ENCODE measurements at places on chromosomes 1 and 21. TPM values are rescaled to one million over a fixed set of nuclear protein-coding genes. Genes with fewer than 3 reads are reported as not detected.
A peak's percentile ranks its signal among the peaks of the same experiment; 100 is the strongest.

CBS gene
- total RNA-seq = 9.3 TPM

- H3K27ac ChIP-seq = no peak overlapping the region
- H3K27me3 ChIP-seq = no peaks in the 10 kb centered on the region
- DNase-seq = no peak
- no peak overlapping the region for H3K4me3 ChIP-seq
- no peaks in the 10 kb centered on the region for H3K4me1 ChIP-seq
Observed at GRCh38 chr1:165764277-165764676, 4.4 kb downstream of the TMCO1 start.

- no peak overlapping the region for H3K4me3 ChIP-seq
- no peaks in the 10 kb centered on the region for H3K27me3 ChIP-seq
Observed at GRCh38 chr1:11320153-11320936, 47.3 kb downstream of the UBIAD1 start.

GRCh38 chr1:168607872-168608428 lies 31.5 kb downstream of the XCL1 start:
- peaks cover 29% of the 10 kb centered on the region for H3K4me1 ChIP-seq
- H3K4me3 ChIP-seq = no peak overlapping the region
- no peak for DNase-seq
- H3K27ac ChIP-seq = no peak overlapping the region
- no peaks in the 10 kb centered on the region for H3K36me3 ChIP-seq

- no peaks in the 10 kb centered on the region for H3K36me3 ChIP-seq
- no peaks in the 10 kb centered on the region for H3K27me3 ChIP-seq
- no peak for DNase-seq
- H3K27ac ChIP-seq = no peak overlapping the region
Observed at GRCh38 chr1:60255565-60255964, 182.0 kb upstream of the C1orf87 start.

GJA4 gene
- total RNA-seq = 31.6 TPM

- no peak for DNase-seq
- no peaks in the 10 kb centered on the region for H3K27me3 ChIP-seq
- no peak overlapping the region for H3K27ac ChIP-seq
- H3K36me3 ChIP-seq = no peaks in the 10 kb centered on the region
Observed at GRCh38 chr1:88191917-88192316, 492.2 kb upstream of the PKN2 start.

NOTCH2 gene
- 26.7 TPM for total RNA-seq

- H3K36me3 ChIP-seq = no peaks in the 10 kb centered on the region
- no peak overlapping the region for H3K27ac ChIP-seq
- no peaks in the 10 kb centered on the region for H3K4me1 ChIP-seq
Observed at GRCh38 chr1:59697150-59697800, 117.5 kb upstream of the HOOK1 start.

OR11L1 gene
- total RNA-seq = not detected

F13B gene
- not detected for total RNA-seq

DNA sequence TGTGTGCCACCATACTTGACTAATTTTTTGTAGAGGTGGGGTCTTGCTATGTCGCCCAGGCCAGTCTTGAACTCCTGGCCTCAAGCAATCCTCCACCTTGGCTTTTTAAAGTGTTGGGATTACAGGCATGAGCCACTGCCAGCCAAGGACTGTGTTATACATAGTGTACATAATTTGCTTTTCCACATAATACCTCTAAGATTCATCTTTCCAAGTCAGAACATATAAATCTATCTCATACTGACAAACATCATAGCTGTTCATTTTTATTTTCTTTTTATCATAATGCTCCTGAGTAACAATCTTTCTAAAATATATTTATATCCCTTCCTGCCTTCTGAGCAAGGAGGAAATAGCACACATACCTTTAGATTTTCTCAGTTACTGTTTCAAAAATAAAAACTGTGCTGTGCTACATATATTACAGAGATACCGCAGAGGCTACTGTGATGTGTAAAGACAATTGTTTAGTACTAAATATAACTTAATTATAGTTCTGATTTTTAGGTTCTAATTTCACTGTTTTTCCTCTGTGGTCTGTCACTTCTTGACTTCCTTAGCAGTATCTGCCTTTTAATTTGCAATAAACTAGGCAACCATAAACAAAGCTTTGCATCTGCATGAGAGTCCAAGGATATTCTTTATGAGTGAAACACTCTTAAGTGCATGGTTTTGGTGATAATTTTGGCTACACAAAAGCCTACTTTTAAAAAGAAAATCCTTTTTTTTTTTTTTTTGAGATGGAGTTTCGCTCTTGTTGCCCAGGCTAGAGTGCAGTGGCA lies 59.3 kb downstream of the EYA3 start:
- DNase-seq = no peak
- H3K4me1 ChIP-seq = no peaks in the 10 kb centered on the region
- H3K4me3 ChIP-seq = no peak overlapping the region

DNA sequence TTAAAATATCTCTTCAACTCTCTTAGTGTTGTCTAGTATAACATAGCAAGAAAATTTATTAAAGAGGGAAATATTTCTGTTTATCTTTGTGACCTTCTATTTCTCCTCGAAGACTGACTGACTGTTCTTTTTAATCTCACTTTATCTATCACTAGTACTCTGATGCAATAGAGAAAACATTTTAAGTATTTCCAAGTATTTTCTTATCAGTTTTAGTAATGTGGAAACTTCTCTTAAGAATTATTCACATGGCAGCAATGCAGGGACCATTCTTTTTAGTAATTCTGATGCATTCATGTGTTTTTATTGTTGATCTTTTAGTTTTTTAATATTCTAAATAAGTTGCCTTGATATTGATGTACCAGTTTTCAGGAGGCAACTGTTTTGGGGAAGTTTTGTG lies 115.7 kb downstream of the NEK7 start:
- H3K4me3 ChIP-seq = no peak overlapping the region
- no peaks in the 10 kb centered on the region for H3K36me3 ChIP-seq
- DNase-seq = no peak
- peak overlapping the region; percentile 9 for H3K27ac ChIP-seq
- H3K27me3 ChIP-seq = no peaks in the 10 kb centered on the region

OR13G1 gene
- not detected for total RNA-seq

DNA sequence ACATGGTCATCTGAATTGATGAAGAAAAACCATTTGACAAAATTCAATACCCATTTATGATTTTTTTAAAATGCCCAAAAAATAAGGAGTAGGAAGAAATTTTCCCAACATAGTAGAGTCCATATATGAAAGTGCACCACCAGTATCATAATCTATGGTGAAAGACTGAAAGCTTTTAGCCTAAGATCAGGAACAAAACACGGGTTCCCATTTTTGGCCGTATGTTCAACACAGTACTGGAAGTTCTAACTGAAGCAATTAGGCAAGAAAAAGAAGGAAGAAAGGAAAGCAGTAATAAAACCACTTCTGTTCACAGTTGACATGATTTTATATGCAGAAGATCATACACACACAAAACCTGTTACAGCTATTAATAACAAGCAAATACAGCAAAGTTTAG lies 227.8 kb upstream of the RAB4A start:
- DNase-seq = no peak
- no peak overlapping the region for H3K4me3 ChIP-seq
- no peaks in the 10 kb centered on the region for H3K36me3 ChIP-seq
- no peak overlapping the region for H3K27ac ChIP-seq
- no peaks in the 10 kb centered on the region for H3K4me1 ChIP-seq
- no peaks in the 10 kb centered on the region for H3K27me3 ChIP-seq

AADACL3 gene
- not detected for total RNA-seq

- H3K27ac ChIP-seq = no peak overlapping the region
- H3K36me3 ChIP-seq = no peaks in the 10 kb centered on the region
- H3K27me3 ChIP-seq = no peaks in the 10 kb centered on the region
- no peak for DNase-seq
- H3K4me1 ChIP-seq = peaks cover 4% of the 10 kb centered on the region
- H3K4me3 ChIP-seq = no peak overlapping the region
Observed at GRCh38 chr21:35801391-35801790, 258.9 kb downstream of the SETD4 start.

- no peak overlapping the region for H3K27ac ChIP-seq
- H3K4me3 ChIP-seq = no peak overlapping the region
- H3K36me3 ChIP-seq = no peaks in the 10 kb centered on the region
Observed at GRCh38 chr1:58596631-58597052, 19.6 kb upstream of the TACSTD2 start.

DNA sequence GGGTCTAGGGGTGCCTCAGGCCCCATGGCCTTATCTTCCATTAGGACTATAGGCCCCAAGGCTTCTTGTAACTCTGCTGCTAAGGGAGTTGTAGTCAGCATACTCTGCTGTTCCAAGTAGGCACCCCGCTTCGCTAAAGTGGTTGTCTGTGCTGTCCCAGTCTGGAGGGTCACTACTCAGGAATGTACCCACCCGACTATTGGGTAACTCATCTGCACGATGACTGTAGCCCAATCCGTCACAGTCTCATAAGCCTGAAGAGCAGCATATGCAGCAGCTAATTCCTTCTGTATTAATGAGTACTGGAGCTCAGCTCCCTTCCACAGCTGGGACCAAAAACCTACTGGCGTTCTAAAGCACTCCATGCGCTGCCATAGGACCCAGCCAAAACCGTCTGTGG lies 111.0 kb downstream of the GDAP2 start:
- no peaks in the 10 kb centered on the region for H3K36me3 ChIP-seq
- DNase-seq = no peak
- H3K27me3 ChIP-seq = no peaks in the 10 kb centered on the region
- no peak overlapping the region for H3K27ac ChIP-seq
- no peaks in the 10 kb centered on the region for H3K4me1 ChIP-seq

GNL2 gene
- 15.4 TPM for total RNA-seq

CD164L2 gene
- total RNA-seq = not detected

COL9A2 gene
- total RNA-seq = 1.2 TPM

BMP8B gene
- total RNA-seq = 0.22 TPM

GRCh38 chr1:232204269-232204668 lies 425.7 kb downstream of the SIPA1L2 start:
- H3K27ac ChIP-seq = no peak overlapping the region
- H3K27me3 ChIP-seq = no peaks in the 10 kb centered on the region
- no peak overlapping the region for H3K4me3 ChIP-seq
- no peaks in the 10 kb centered on the region for H3K4me1 ChIP-seq
- no peak for DNase-seq
- no peaks in the 10 kb centered on the region for H3K36me3 ChIP-seq

DNA sequence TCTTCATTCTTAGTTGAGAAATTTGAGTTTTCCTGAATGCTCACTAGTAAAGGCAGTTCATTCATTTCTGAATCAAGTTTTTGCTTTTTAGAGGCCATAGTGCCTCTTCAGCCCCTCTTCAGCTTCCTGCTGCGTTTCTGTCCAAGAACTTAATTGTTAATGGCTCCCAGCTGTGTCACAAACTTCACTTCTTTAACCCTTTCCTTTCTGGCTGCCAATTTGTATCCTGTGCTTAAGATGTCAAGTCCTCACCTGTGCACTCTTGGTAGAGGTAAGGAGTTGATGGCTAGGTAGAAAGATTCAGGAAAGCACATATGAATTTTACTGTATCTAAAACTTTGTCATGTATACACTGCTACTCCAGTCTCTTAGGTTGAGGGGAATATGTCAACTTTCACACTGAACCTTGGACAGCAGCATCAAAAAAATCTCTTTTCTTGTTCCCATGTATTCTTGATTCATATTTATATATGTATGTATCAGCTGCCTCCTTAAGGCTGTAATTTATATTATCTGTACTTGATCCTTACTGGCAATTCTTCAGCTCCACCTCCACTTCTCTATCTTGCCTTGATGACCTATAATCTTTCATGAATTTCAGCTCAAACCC lies 612.8 kb downstream of the LMO4 start:
- no peak overlapping the region for H3K4me3 ChIP-seq
- no peak overlapping the region for H3K27ac ChIP-seq
- H3K4me1 ChIP-seq = no peaks in the 10 kb centered on the region
- no peaks in the 10 kb centered on the region for H3K27me3 ChIP-seq

- no peak overlapping the region for H3K27ac ChIP-seq
- no peak for DNase-seq
- H3K36me3 ChIP-seq = no peaks in the 10 kb centered on the region
- H3K4me1 ChIP-seq = peaks cover 54% of the 10 kb centered on the region
Observed at GRCh38 chr1:198183605-198184004, 26.8 kb downstream of the NEK7 start.

- no peaks in the 10 kb centered on the region for H3K36me3 ChIP-seq
- H3K4me1 ChIP-seq = no peaks in the 10 kb centered on the region
- DNase-seq = no peak
- no peak overlapping the region for H3K27ac ChIP-seq
- no peaks in the 10 kb centered on the region for H3K27me3 ChIP-seq
Observed at GRCh38 chr1:111032295-111032897, 68.7 kb upstream of the LRIF1 start.

DNA sequence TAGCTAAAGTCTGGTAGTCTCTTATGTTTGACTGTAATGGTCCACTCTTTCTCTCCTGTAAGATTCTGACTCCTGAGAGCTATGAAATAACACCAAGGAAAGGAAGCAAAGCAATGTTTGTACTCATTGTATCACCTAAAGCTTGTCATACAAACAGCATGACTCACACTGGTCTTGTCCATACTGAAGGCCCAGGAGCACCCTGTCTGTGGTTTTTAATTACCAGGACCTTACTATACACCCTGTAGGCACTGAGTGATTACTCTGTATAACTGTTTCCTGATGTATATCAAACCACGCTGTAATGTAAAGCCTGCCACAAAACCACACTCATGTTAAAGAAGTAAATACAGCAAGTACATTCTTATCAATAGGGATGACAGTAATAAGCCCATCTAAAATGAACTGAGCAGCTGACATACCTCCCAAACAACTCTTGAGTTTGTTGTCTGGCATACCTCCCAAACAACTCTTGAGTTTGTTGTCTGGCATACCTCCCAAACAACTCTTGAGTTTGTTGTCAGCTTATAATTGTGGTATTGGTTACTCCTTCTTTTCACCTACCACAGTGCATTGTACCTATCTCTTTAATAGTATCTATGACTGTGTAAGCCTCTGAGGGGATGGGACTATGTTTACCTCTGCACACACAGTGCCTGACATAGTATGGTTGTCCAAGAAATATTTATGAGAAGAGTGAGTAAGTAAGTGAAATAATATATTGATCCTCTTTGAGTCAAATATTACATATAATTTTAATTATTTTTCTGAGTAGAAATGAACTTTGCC lies 11.6 kb upstream of the TNFSF18 start:
- no peak for DNase-seq
- no peak overlapping the region for H3K4me3 ChIP-seq
- H3K27me3 ChIP-seq = no peaks in the 10 kb centered on the region
- no peaks in the 10 kb centered on the region for H3K36me3 ChIP-seq
- H3K4me1 ChIP-seq = no peaks in the 10 kb centered on the region

GRCh38 chr1:150024156-150024555 lies 13.6 kb upstream of the OTUD7B start:
- no peaks in the 10 kb centered on the region for H3K36me3 ChIP-seq
- no peak overlapping the region for H3K27ac ChIP-seq
- no peaks in the 10 kb centered on the region for H3K27me3 ChIP-seq
- no peak for DNase-seq
- H3K4me3 ChIP-seq = no peak overlapping the region
- H3K4me1 ChIP-seq = no peaks in the 10 kb centered on the region

DNA sequence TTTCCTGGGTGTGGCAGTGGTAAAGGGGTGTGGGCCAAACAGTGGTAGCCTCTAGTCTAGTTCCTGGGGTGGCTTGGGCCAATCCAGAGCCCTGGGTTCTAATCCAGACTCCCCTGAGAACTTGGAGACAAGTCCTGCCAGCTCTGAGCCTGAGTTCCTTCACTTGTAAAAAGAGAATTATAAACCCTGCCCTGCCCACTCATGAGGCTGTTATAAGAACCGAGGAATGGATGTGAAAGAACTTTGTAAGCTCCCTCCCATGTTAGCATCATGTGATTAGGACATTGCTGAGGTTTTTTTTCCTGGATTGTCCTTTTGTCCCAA lies 131.0 kb downstream of the RRAGC start:
- H3K27me3 ChIP-seq = no peaks in the 10 kb centered on the region
- peaks cover 14% of the 10 kb centered on the region for H3K4me1 ChIP-seq
- no peak for DNase-seq
- H3K4me3 ChIP-seq = no peak overlapping the region
- peak overlapping the region; percentile 29 for H3K27ac ChIP-seq
